Right cardiac atrium (tissue), 5 donors: ENCODE measurements at places on chromosomes 6 and 20. TPM values are rescaled to one million over a fixed set of nuclear protein-coding genes. Genes with fewer than 3 reads are reported as not detected.

DNA sequence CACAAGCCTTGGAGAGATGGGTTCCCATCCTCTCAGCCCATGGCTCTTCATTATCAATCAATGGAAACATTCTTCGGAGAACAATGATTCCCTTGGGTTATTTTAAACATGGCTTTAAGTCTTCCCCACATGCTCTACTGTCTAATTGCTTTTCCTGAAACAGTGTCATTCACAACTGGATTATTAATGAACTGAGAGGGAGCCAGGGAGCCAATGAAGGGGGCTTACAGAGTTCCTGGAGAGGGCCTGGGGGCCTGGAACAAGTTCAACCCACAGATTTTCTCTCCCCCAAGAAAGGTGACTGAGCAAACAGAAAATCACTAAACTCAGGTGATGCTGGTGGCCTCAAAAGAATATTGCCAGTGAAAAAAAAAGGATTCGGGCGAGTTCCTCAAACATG lies 1.3 kb upstream of the PPP1R16B start:
- no peak for DNase-seq

- no peak for DNase-seq
These were observed 20.1 kb upstream of the ISM1 start for GRCh38 chr20:13200767-13201500.

GRCh38 chr6:14108571-14109410 lies 8.8 kb upstream of the CD83 start:
- DNase-seq: no peak

DNA sequence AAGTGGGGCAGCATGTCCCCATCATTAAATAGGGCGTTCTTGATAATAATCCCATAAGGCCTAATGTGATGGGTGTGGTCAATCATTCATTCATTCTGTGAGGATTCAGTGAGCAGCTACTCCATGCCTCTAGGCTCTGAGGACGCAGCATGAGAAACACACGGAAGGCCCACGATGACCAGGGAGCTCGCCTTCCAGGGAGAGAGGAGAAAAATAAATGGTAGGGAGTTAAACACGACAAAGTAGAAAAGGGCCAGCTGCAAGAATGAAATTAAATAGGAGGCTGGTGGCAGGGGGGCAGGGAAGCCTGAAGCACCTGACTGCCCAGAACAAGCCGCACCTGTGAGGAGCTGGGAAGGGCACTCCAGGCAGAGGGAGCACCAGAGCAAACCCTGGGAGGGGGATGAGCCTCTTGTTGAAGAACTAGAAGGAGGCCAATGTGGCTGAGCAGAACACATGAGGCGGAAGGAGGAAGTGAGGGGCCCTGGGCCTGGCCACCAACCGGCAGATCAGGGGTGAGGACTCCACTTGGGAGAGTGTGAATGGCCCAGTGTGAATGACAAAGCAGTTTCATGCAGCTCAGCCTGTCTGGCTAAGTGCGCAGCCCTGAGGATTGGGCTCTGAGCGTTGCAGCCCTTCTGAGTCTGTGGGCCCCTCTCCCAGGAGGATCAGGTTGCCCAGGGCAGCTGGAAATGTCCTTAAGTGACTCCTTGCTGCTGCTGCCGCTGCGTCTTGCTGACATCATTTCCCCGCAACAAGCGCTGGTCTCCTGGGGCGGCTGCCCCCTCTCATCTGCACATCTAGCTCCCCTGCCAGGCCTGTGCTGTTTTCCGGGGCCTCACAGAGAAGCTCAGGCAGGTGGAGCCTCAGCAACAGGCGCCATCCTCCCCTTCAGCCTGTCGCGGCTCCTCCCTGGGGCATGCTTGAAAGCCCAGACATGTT lies 99.9 kb downstream of the CDH26 start:
- DNase-seq: no peak

GRCh38 chr6:125197795-125198269 lies 44.3 kb downstream of the TPD52L1 start:
- peak; percentile 69 for DNase-seq

DNA sequence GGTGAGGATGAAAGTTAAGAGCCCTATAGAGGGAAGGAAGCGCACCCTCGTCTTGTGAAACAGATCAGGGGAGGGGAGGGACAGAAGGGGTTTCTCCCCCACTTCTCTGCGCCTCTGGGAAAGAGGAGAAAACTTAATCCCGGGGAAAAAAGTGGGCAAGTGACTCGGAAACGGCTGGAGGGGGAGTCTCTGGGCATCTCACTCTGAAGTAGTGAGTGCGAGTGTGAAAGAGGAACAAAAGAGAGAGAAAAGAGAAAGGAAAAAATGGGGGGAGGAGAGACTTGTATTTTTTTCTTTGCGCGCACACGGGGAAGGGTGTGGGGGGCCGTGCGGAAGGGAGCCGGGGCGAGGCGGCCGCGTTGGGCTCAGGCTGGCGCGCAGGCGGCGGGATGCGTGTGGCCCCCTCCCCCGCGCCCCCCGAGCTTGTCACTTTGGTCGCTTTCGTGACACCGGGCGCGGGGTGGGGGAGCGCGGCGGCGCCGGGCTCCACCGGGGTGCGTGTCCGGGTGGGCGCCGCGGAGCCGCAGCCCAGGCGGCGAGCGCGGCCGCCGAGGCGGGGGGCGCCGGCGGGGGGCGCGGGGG lies 454 bp downstream of the L3MBTL3 start:
- peak; percentile 15 for DNase-seq

- peak; percentile 78 for DNase-seq
These were observed 573 bp downstream of the SNX3 start for GRCh38 chr6:108260126-108260808.

- no peak for DNase-seq
These were observed 79.2 kb downstream of the EPM2A start for GRCh38 chr6:145656128-145656527.

GRCh38 chr20:51496964-51497363 lies 45.6 kb downstream of the NFATC2 start:
- no peak for DNase-seq

GRCh38 chr20:20699917-20700316 lies 12.5 kb downstream of the RALGAPA2 start:
- DNase-seq: no peak

DNA sequence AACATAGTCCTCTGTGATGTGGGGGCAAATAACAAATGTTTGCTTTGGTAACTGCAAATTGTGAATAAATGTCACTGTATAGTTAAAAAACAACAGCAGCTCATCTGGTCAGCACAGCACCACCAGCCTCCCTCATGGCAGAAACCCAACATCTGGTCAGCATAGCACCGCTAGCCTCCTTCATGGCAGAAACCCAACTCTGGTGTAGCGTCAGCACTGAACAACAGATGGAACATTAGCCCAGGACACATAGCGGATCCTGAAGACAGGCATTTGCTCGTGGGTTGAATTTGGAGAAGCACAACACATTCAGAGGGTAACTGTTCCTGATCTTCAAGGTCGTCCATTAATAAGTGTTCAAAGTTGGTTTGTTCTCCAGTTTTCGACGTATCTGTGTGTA lies 265.9 kb downstream of the DLL1 start:
- no peak for DNase-seq

DNA sequence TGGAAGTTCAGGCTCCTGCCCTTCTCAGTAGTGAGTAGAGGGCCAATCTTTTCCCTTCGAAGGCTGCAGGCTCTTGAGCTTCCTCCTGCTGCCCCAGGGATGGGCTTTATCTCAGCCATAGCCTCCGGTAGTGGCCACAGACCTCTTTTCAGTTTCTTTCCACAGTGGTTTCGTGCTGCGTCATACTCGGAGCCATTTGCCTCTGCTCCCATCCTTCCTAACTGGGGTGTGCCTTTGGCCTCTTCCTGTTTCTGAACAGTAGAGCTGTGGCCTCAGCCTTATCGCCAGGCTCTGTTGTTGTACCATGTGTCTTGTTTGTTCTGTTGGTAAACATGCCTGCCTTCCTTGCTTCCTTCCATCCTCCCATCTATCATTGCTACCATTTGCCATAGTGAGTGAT lies 54.1 kb downstream of the TULP4 start:
- no peak for DNase-seq

DNA sequence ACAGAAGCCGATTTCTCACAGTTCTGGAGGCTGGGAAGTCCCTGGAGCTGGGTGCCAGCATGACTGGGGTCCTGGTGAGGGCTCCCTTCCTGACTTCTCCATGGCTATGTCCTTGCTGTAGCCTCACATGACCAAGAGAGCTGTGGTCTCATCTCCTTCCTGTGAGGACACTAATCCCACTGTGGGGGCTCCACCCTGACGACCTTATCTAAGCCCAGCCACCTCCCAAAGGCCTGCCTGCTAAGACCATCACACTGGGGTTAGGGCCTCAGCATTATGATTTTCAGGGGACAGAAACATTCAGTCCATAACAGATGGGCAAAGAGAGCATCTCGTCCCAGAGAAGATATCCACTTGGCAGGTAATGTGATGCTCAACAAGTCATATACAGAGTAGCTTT lies 16.8 kb downstream of the RPP40 start:
- DNase-seq: no peak

DNA sequence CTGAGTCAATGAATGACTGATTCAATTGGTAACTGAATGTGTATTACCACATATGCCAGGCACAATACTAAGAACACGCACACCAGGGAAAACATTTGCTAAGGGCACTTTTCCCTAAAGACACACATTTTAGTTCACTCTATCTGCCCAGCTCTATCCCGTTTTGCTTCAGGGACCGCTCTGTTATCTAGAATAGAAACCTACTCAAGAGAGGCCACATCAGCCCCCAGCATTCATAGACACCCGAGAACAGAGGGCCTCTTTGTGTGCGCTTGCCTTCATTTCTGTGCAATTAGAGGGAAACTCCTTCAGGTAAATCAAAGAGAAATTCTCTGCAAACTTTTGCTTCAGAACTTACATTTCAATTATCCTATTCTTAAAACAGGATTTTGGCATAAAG lies 50.3 kb downstream of the DZANK1 start:
- no peak for DNase-seq

- DNase-seq: no peak
These were observed 10.0 kb upstream of the UQCC2 start for GRCh38 chr6:33721508-33721907.

DNA sequence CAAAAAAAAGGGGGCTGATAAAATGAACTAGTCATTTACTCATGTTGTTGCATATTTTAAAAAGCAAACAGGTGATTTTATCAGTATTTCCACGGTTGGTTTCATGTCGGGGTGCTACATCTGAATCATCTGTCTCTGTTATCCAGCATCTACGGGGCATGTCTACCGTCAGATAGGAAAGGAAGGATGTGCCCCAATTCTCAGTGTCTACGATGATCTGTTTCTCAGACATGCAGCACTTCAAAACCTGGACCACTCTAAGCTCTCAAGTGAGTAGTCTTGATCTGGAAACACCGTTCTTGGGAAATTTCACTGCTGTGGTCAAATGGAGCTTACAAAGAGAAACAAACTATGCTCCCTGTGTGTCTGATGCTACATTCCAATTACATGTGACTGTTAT lies 240.3 kb upstream of the TAB2 start:
- DNase-seq: no peak

GRCh38 chr6:29666826-29667130 lies 9.9 kb downstream of the MOG start:
- no peak for DNase-seq

DNA sequence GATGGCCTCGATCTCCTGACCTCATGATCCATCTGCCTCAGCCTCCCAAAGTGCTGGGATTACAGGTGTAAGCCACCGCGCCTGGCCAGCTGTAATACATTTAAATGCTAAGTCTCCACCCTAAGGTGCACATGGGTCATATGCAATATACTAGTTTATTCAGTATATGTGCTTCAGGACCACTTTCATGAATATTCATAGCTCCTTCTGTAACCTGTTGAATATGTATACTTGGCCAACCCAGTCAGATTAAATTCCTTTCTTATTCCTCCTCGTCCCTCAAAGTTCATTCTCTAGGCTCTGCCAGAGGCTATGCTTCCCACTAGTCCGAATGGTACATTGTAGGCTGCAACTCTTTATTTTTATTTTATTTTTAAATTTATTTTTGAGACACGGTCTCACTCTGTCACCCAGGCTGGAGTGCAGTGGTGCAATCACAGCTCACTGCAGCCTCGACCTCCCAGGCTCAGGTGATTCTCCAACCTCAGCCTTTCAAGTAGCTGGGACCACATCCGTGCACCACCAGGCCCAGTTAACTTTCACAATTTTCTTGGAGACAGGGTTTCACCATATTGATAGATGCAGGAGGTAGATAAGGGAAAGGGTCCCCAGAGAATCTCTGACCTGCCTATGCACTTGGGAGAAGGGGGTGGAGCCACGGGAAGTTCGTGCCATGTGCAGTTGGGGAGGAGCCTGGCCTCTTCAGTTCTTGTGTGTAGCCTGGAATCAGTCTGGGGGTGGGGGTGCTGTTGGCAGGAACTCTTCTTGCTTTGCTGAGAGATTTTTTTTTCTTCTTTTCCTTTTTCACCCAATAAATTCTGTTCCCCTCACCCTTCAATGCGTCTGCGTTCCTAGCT lies 41.3 kb upstream of the DDR1 start:
- DNase-seq: peak; percentile 63

DNA sequence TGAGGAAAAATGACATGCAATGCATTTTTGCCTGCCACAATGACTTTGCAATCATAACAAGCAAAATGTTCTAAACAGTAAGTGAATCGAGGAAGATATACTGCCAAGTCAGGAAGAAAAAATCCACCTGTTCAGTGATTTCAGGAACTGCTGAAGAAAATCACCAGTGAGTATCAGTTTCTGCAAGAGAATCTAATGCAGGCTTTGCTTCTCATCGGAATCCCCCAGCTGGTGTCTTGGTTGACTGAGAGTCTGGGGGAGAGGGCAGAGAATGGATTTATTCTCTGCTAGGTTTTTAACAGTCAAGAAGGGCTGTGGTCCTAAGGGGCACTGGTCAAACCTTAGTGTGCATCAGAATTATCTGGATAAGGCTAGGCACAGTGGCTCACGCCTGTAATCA lies 363.4 kb downstream of the CDH26 start:
- DNase-seq: no peak

Gene SLC13A3
- total RNA-seq: 1.5 TPM

Gene SPATS1
- total RNA-seq: not detected

Gene FLOT1
- total RNA-seq: 180 TPM

Gene C20orf202
- total RNA-seq: 0.22 TPM

Gene APOM
- 2.8 TPM for total RNA-seq

Gene AIF1
- 24.4 TPM for total RNA-seq

Gene GNAS-AS1
- 0.50 TPM for total RNA-seq

Gene ZC2HC1B
- not detected for total RNA-seq
